ENCODE measurements at places on chromosomes 4 and X.

DNA sequence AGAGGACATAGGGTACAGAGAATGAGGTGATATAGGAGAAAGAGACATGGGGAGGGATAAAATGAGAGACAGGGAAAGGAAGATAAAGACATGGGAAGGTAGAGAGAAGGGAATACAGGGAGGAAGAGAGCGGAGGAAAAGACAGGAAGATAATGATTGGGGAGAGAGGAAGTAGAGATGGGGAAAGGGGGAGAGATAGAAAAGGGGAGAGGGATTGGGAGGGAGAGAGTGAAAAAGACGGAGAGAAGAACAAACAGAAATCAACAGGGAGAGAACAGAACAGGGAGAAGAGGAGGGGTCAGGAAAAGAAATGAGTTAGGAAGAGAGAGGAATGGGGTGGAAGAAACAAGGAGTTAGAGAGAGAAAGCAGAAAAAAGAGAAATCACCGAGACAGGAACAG, 4.6 kb downstream of the GRIPAP1 start:
- DNase-seq, result no peak

DNA sequence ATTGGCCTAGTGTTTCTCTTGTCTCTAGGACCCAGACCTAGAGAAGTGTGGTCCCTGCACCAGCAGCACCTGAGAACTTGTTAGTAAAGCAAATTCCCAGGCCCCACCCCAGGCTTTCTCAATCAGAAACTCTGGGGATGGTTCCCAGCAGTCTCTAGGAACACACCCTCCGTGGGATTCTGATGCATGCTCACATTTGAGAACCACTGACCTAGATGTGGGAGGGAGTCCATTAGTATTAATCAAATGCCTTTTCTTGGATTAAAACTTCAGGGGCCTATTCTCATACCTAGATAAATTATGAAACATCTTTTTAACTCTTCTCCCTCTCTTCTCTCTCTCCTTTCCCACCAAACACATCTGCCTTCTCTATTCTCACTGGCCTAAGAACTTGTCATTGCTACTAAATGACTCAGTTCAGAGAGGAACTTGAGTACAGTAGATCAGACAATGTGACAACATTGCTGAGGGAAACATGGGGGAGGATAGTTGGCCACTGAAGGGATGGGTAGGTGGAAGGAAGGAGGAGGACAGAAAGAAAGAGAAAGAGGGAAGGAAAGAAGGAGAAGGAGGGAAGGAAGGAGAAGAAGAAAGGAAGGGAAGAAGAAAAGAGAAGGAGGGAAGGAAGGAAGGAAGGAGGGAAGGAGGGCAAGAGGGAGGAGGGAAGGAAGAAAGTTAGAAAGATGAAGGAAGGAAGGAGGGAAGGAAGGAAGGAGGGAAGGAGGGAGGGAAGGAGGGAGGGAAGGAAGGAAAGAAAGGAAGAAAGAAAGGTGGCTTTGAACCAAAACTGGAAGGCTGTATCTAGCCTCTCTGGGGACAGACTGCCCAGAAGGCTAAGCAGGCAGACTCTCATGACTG, 132.7 kb upstream of the MAP3K15 start:
- no peak for DNase-seq

DNA sequence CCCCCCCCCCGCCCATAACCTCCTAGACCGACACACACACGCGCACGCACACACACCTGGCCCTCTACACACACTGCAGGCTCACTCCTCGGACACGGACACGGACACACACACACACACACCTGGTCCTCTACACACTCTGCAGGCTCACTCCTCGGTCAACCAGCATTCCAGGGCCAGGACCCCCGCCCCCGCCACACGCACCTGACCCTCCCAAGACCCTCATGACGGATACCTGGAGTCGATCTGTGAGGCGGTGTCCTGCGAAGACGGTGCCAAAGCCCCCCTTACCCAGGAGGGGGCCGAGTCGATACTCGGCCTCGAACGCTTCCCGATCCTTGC, 552 bp downstream of the PIM2 start:
- DNase-seq, result no peak

DNA sequence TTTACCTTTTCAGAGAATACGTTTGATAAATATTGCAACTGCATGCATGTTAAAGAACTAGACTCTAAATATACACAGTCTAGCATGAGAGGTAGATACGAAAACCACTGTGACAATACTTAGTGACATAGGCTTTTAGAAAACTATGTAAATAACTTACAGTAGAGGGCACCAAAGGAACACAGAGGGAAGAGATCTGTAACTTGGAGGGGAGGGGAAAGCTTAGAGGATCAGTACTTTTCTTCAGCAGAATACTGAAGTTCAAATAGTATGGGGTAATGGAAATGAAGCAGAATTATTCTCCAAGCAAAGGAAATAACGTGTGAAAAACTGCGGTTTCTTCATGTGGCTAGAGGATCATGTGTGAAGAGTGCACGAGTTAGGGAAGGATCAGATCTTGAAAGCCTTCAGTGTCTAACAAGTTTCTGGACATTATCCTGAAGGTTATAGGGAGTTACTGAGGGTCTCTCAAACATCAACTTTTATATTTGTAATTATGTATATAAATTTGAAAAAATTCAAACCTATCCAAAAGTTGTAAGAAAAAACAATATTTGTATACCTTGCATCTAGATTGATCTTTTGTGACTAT, 264.3 kb downstream of the NPFFR2 start:
- DNase-seq, result no peak

GRCh38 chr4:85107553-85107952, 141.1 kb upstream of the WDFY3 start:
- no peak for DNase-seq

DNA sequence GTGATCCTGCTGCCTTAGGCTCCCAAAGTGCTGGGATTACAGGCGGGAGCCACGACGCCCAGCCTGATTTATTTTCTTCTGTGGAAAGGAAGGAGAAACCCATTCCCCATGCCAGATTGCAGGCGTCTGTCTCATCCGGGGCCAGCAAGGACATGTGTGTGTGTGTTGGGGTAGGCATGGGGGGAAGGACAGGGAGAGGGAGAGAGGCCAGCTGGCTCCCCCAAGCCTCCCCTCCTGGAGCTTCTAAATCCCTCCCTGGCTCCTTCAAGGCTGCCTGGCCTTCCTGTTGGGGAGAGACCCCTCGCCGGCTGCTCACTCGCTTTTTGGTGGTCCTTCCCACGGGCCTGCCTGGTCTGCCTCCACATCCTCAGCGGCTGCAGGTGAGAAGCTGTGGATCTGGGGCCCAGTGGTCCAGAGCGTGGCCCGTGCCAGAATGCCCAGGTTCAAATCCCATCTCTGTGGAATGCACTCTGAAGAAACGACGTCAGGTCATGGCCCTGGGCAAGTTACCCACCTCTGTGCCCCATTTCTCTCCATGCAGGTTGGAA, 1.3 kb upstream of the PLXNB3 start:
- DNase-seq, result no peak

DNA sequence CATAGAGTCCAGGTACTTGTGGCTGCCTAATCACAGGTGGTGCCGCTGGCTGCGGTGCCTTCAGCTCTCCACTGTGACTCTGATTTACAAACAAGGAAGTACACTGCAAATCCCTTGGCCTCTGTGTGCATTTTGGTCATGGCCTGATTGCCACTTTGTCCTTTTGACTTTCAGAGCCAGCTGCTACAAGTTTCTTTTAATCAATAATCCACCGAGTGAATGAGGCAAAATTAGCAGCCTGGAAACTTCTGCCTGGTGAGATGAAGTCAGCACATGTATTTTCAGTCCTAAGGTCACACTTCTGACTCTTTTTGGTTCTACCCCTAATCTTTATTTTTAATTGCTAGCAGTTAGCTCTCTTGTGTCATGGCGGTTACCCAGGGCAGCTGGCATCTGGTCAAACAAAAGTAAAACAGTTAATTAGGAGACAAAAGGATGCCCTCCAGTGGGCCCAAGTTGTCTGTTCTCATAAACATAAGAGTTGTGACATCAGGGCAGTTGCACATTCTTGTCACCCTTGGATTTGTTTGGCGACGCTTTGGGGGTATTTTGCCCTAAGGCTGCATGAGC, 62.3 kb upstream of the LNX1 start:
- no peak for DNase-seq

- no peak for DNase-seq
Measured at GRCh38 chrX:32126997-32127396, 1055.2 kb upstream of the FTHL17 start.

GRCh38 chr4:74653331-74654229, 140.7 kb downstream of the BTC start:
- no peak for DNase-seq

DNA sequence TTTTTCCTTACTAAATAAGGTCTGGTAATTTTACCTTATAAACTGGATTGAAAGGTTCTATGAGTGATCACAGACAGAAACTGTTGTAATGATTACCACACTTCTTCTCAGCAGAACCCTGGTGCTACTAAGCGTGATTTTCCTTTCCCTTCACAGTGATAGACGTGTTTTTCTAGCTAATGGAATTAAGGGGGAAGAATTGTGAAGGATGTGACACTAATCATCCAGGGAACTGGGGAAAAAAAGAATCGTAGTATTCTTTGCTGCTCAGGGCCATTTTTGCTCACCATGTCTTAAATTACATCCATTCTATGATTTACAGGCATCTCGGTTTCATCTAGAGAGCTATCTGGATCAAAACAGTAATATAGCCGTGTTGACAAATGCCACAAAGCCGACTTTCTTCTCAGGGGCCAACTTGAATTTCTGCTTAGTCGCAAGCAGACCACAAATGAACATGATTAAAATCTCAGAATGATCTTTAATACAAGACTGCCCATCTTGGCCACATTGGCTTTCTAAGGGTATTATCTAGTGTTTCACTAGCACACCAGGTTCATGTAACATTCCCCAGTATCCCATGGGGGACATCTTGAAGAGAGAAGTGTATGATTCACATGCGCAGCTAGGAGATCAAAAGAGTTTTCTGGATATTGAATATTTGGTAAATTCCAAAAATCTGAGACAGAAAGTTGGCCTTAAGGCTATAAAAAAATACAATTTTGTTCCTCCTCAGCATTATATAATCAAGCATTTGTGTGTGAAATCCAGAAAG, 154.0 kb downstream of the UGT8 start:
- DNase-seq, result no peak

GRCh38 chrX:107736781-107737531, 38.6 kb downstream of the TSC22D3 start:
- DNase-seq, result no peak

- DNase-seq, result no peak
Measured at GRCh38 chr4:78706302-78706701, 69.8 kb upstream of the BMP2K start.

- DNase-seq, result peak; percentile 46
Measured at GRCh38 chr4:98446499-98447375, 185.6 kb downstream of the RAP1GDS1 start.

DNA sequence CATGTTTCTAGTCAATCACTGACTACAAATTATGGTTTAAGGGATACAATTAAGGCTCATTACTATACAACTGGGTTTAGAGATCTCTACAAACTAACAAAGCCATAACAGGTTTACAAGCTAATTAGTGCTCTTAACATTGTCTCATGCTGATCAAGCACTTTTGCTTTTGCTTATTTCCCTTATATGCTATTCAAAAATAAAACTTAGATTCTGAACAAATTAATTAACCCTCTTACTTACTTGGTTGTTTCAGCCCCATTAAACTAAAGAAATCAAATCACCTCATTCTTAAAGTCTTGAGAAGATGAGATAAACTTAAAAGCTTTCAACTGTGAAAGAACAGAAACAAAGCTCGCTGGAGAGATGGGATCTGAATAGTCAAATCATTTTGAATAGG, 2024.5 kb upstream of the ADGRL3 start:
- DNase-seq, result no peak

DNA sequence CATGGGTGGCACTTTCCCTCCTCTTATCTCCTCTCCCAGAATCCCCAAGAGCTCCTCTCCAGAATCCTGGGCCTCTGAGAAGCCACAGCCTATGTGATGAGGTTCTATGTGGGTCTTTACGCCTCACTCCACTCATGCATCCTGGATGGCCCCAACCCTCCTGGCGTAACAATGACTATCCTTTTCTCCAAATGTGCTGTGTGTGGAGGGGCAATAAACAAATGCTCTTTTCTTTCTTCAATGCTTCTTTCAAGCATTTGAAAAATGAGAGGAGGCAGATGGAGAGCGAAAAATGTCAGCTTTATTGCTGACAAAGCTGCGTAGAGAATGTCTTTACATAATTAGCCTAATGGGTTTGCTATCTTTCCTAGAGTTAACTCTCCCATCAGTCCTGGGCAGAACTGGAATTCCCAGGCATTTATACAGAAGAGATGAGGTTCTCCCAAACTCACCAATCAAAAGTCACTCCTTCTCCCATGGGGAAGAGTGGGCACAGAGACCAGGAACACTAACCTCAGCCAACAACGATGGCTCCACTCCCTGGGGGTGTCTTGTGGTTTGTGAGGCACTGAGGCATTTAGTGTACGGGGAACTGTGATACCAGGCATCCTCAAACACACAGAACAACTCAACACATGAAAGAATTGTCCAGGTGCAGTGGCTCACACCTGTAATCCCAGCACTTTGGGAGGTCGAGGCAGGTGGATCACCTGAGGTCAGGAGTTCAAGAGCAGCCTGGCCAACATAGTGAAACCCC, 118.9 kb upstream of the SLC34A2 start:
- DNase-seq, result no peak

GRCh38 chr4:127165971-127166370, 466.8 kb upstream of the INTU start:
- DNase-seq, result no peak

DNA sequence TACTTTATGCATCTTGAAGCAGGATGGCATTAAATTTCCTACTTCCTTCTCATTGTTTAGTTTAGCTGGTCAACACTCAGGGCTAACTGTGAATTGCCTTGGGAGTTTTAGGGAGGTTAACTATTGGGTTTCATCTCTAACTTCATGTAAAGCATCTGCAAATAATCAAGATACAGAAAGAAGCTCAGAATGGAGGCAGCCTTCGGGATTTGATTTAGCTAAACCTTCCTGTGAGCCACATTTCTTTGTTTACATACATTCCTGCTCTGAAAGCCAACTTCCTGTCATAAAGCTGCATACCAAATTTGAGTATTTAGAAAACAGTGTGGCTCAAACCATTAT, 131.7 kb upstream of the PCDH18 start:
- DNase-seq, result no peak

DNA sequence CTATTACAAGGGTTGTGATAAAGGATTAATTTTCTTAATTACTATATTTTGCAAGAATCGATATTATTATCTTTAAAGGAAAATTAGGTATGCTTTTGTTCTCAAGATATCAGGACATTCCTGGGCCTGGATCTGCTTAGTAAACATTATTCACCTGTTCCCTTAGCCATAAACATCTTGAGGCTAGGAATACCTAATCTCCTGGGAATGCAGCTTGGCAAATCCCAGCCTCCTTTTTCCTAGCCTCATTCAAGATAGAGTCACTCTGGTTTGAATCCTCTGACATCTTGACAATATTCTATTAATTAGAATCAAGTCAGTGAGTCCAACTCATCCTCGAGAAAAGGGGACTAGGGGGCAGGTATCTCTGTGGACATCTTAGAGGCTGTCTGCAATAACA, 327.1 kb downstream of the STIM2 start:
- no peak for DNase-seq

DNA sequence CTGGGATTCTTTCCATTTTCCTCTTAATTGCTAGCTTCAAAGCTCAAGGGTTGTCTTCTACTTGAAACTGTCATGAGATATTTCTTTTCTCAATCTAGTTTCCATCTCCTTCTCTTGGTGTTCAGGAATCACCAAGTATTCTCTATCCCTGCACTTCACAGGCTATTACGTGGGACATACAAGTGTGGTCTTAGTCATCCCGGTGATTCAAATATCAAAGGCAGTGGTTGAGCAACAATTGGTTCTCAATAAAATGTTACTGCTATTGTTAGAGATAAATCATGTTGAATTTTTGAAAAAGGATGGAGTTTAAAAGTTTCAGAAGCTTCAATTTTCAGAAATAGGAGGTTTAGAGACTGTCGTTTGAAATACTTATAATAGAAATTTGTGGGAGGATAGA, 812.9 kb downstream of the FSTL5 start:
- no peak for DNase-seq

GRCh38 chr4:15197005-15197404, 194.7 kb downstream of the CPEB2 start:
- no peak for DNase-seq

Measured in stimulated activated naive CD4-positive, alpha-beta T cell treated with Interleukin-2 at 50 U/mL for 16 hours (primary cell).